ENCODE measurements at places on chromosomes 2 and 18.

DNA sequence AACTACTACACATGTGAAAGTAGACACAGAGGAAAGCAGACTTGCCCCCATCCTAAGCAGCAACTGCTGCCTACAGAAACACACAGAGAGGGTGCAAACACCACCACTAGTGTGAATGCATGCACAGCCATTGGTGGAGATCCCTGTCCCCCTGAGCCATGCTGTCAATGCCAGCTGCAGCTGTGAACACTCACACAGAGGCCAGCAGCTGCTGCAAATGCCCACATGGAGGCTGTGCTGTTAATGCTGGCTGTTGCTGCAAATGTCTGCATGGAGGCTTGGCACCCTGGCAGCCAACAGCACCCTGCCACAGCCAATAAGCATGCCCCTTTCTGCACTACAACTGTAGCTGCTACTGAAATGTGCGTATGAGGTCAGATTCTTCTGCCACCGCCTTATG is 355.0 kb downstream of the LNPK start:
- DNase-seq: no peak

DNA sequence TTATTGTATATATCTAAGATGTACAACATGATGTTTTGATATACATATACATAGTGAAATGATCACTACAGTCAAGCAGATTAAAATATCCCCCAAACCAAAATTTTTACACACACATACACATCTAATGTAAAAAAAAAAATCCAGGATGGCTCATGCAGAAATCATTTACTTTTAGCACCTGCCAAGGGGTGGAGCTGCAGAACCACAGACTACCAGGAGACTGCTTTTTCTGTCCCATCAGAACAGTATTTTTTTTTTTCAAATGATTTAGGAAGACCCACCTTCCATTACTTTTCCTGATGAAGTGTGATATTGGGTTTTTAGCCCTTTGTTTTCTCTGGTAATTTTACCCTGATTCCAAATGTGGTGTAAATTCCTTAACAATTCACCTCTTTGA is 61.9 kb downstream of the AQP4 start:
- no peak for DNase-seq

DNA sequence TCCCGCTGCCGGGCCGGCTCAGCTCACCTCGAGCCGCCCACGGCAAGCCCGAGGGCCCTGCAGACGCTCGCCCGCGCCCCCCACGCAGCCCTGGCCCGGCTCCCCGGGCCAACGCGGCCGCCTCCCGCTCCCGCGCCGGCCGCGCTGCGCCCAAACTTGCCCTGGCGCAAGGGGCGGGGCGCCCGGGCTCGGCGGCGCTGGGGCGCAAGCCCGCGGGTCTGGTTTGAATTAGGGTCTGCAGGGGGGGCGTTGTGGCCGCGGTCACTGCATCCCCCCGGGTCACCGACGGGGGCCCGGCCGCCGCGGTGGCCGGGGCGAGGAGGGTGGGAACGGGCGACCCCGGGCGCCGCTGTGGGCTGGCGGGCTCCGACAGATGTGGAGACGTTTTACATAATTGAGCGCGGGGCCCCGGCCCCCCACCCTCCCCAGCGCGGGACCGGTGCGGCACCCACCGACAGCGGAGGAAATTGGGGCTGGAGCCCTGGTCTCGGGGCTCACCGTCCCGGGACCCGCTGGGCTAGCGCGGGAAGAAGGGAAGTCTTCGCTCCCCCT is 690 bp downstream of the SDC1 start:
- DNase-seq: no peak

- DNase-seq: no peak
Measured at GRCh38 chr2:85648619-85649018, 19.4 kb downstream of the SFTPB start.

GRCh38 chr2:81542119-81542518 is 1237.6 kb upstream of the LRRTM1 start:
- DNase-seq: no peak

GRCh38 chr2:121372721-121373353 is 87.8 kb upstream of the TFCP2L1 start:
- DNase-seq: no peak

GRCh38 chr2:27095745-27096651 is 9.4 kb downstream of the KHK start:
- DNase-seq: peak; percentile 38

DNA sequence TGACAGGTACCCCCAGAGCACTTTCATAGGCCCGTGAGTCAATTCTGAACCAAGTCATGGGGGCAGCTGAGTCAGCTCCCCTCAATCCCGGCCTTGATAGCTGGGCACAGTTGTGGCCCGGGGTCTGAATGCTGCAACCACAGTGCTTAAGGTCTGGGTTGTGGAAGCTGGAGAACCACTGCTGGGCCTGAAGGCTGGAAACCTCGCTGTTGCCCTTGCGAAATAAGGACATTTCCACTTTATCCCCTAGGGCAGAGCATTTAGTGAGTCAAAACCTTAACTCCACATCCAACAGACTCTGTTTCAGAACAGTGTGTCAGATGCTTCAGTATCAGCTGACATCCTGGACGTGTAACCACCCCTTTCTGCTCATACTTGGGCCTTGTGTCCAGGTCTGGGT is 58.6 kb downstream of the SP110 start:
- DNase-seq: no peak

DNA sequence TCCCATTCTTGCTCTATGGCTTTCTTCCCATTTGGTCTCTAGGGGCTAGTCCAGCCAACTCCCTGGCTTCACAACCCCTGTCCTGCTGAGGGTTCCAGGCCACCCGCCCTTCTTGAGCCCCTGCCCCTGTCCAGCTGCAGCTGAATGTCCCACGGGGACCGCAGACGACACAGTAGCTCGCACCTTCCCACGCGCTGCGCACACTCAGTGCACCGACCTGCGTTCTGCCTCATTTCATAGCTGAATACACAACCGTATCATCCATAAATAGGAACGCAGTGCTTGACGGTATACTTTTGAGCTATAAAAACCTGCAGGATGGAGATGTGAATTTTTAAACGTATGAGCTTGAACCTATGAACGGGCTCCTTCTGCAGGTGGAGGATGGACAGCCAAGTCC is 660.4 kb upstream of the SALL3 start:
- DNase-seq: no peak

GRCh38 chr2:146579147-146579930 is 1265.5 kb upstream of the ACVR2A start:
- DNase-seq: no peak

GRCh38 chr2:216551234-216552068 is 52.8 kb downstream of the RPL37A start:
- DNase-seq: no peak

GRCh38 chr18:274313-274712 is 6.5 kb upstream of the THOC1 start:
- DNase-seq: no peak

GRCh38 chr18:79378536-79379250 is 17.0 kb upstream of the NFATC1 start:
- no peak for DNase-seq

DNA sequence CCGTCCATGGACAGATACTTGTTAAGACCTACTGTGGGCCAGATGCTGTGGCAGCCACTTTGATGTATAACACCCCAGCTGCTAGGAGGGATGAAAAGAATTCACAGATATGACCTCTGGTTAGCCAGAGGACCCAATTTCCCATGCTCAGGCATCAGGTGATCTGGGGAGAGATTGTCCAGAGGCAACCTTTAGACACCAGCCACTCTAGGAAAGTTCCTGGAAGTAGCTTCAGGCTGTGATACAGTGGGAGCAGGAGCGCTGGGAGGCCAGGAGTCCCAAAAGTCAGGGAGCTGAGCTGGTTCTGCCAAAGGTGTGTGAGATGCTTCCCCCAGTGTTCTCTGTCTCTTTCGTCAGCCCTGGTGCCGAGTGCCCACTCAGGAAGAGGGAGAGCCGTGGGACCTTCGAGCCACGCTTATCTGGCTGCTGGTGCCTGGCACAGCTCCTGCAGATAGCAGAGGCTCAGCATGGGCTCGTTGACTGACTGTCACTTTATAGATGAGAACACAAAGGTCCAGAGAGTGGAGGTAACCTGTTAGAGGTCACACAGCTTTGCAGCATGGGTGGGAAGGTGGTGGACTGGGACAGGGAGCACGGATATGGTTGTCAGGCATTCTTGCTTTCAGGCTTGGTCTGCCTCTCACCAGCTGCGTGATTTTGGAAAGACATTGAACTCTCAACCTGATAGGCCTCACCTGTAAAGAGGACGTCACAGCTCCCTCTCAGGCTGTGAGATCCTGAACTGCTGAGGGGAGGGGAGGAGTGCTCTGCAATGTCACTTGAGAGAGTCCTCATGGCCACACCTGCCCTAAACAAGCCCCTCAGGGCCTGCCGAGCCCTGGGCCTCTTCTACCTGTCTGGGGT is 7.8 kb upstream of the RALB start:
- DNase-seq: no peak

GRCh38 chr2:146927080-146927711 is 917.6 kb upstream of the ACVR2A start:
- DNase-seq: peak; percentile 17

DNA sequence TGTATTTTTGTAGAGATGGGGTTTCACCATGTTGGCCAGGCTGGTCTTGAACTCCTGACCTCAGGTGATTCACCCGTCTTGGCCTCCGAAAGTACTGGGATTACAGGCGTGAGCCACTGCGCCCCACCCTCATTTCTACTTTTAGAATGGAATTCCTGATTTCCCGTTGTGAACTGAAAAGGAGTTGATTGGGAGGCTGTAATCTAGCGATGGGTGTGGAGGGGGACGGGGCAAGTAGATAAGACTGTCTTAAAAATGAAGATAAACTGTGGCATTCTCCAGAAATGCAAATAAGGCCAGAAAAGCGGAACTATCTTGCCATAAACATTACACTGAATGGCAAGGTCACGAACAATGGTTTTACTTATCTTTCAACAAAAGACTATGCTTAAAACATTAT is 135.4 kb downstream of the TRIB2 start:
- no peak for DNase-seq

DNA sequence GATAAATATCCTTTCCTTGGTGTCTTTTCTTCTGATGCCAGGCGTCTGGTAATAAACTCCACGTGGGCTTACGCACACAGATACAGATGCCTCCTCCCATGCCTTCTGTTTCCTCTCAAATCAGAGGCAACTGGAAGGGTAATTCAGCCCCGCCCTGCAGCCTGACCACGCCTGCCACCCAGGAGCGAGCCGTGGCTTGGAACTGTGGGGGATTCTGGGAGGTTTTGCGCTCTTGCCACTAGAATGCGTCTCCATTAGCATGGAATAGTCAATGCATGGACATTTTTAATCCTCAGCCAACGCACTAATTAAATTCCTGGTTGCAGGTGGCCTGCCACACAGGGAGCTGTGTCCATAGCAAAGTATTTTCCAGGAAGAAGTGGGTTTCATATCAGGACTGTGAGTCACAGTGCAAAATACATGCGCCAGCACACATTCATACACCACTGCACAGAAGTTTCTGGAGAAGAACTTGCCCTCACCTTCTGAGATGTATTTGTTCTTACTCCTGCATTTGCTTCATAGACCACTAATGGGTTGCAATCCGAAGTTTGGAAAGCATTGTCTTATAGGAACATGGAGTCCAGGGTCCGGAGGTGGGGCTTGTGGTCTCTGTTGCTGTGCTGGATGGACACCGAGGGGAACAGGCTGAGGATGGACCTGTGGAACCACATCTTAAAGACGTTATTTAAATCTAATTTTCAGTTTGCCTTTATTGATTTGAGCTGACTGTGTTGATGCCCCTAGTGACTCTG is 151.4 kb downstream of the LDLRAD4 start:
- DNase-seq: no peak

GRCh38 chr18:6737833-6738232 is 8.3 kb downstream of the ARHGAP28 start:
- DNase-seq: no peak

DNA sequence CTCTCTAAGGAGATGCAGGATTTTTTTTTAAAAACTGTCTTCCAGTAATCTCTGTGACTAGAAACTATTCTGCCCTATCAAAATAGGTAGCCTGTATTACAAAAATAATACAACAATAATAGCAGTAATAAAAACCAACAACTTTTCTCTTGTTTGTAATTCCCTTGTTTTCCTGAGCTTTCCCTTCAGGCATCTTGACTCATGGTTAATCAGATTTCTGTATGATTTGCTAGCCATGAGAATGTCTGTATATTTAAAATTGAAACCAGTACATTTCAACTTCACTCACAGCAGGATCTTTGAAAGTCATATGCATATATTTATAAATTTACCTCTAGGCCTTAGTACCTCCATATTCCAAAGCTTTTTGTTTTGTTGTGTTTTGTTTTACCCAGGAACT is 38.2 kb downstream of the SLC4A10 start:
- DNase-seq: no peak

- DNase-seq: no peak
Measured at GRCh38 chr2:151937966-151938365, 109.7 kb upstream of the ARL5A start.

GRCh38 chr2:18980786-18981430 is 377.5 kb downstream of the OSR1 start:
- no peak for DNase-seq

- no peak for DNase-seq
Measured at GRCh38 chr2:184357033-184357432, 241.3 kb upstream of the ZNF804A start.

DNA sequence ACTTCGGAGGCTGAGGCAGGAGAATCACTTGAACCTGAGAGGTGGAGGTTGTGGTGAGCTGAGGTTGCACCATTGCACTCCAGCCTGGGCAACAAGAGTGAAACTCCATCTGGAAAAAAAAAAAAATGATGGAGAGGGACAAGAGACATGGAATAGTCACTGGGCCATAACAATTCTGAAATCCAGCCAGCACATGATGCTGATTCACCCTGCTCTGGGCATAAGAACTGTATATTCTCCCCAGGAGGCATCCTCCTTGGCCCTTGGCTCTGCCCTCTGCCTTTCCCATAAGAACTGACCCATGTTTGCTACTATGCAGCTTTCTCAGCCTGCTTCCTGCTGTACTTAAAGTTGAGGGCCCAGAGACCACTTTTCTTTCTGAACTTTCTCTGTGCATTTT is 297.7 kb downstream of the GBX2 start:
- DNase-seq: no peak

DNA sequence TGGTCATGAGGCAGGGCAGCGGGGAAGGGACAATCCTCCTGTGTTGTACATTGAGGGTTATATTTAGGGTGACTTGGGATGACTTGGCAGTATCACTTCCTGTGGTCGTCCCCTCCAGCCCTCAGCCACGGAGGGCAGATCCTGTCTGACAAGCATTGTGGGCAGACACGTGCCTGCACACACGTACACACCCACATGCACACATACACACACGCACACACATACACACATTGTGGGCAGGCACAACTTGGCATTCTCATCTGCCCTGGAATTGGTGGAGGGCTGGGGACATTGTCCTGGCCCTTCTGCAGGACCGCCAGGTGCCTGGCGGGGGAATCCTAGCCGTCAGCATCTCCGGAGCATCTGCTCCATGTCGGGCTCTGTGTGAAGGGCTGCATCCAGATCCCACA is 47.6 kb downstream of the ODC1 start:
- DNase-seq: no peak

Measured in NCI-H524 treated with DMSO at 0.1 percent for 48 hours (cell line).